ENCODE measurements at places on chromosomes 16 and 17. TPM values are rescaled to one million over a fixed set of nuclear protein-coding genes. Genes with fewer than 3 reads are reported as not detected.

Gene SLC26A11
- total RNA-seq = 12.1 TPM

Gene PPY
- not detected for total RNA-seq

Gene HOXB6
- 6.7 TPM for total RNA-seq

Gene NPIPB6
- 3.3 TPM for total RNA-seq

Gene JPH3
- total RNA-seq = 2.5 TPM

Gene WNT3
- 5.6 TPM for total RNA-seq

Gene ITGB4
- 62.6 TPM for total RNA-seq

Gene TBC1D3H
- total RNA-seq = not detected

Gene TBX21
- 0.07 TPM for total RNA-seq

Gene NEURL4
- 33.5 TPM for total RNA-seq
